ENCODE measurements at places on chromosomes 3 and 15.

GRCh38 chr3:188365184-188365583 is 211.2 kb downstream of the LPP start:
- no peak for DNase-seq

- DNase-seq, result no peak
Measured at GRCh38 chr3:123236902-123237301, 35.2 kb downstream of the SEC22A start.

DNA sequence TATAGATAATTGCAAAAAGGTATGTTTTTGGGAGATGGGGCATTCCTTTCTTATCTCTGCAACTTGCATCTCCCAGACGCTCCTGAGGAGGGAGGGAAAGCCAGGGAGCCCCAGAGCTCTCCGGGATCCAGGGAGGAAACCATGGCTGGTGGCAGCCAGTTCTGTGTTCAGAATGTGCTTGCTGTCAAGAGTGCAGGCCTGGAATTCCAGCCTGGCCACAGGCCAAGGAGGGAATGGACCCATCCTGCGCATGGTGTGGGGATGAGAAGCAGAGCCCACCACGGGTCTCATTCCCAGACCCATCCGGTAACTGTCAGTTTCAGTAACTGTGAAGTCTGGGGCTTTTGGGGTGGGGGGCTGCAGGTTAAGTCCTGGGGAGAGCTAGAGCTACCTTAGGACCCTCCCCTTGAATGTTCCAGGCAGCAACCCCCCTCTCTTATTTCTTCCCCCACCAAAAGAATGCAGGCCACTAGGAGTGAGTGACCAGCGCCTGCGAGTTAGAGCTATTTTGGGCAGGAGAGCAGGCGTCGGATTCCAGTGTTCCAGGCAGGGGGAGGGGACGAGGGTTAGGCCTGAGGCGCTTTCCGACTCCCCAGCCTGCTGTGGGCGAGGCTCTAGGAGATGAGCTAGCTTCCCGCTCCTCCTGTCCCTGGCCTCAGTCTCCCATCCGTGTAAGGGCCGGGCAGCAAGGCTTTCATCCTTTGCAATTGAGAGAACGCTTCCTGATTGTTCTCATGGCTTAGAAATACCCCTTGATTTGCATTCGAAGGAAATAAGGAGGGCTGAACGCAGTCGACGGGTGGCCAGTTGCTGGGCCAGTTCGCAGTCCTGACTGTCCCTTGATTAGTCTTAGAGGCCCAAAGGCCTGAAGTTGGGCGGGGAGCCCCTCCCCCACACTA is 781 bp upstream of the DAG1 start:
- no peak for DNase-seq

- no peak for DNase-seq
Measured at GRCh38 chr3:129605203-129605921, 1.1 kb downstream of the PLXND1 start.

GRCh38 chr3:143221446-143221845 is 101.9 kb downstream of the CHST2 start:
- DNase-seq, result no peak

- no peak for DNase-seq
Measured at GRCh38 chr3:144127014-144127413, 155.4 kb downstream of the DIPK2A start.

DNA sequence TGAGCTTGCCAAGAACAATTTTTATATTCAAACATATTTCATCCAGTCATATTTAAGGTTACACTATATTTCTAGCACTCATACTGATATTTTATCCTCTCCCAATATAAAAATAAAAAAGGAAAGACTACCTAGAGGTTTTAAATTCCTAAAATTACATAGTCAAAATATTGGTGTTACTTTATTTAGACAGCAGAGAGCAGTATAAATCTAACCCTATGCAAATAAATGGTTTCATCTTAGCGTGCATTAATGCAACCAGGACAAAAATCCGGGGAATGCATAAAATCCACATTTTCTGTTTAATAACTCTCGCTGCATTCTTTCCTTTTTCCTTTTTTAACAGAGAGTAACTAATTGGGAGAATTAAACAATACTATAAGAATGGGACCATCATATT is 1447.4 kb upstream of the ALCAM start:
- DNase-seq, result no peak

- no peak for DNase-seq
Measured at GRCh38 chr3:4744405-4745234, 234.6 kb upstream of the BHLHE40 start.

GRCh38 chr15:72174551-72175165 is 22.9 kb downstream of the GRAMD2A start:
- DNase-seq, result no peak

- DNase-seq, result no peak
Measured at GRCh38 chr3:160829486-160830009, 73.5 kb downstream of the PPM1L start.

DNA sequence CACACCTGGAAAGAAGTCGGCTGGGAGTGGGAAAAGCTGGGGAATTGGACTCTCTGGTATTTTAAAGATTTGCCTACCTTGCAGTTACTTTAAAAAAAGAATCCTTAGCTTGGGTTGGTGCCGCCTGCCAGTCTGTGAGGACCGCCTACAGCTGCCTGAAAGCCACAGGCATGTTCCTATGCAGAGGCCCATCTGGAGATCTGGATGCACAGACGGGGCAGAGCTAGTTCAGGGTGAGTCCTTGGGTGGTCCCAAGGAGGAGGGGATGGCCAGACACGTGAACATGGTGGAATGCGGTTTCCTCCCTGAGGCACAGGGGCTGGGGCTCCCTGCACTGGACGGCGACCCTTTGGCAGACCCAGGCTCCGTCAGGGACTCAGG is 113.2 kb upstream of the IQSEC1 start:
- DNase-seq, result no peak

- DNase-seq, result no peak
Measured at GRCh38 chr3:182487143-182487542, 306.2 kb upstream of the ATP11B start.

DNA sequence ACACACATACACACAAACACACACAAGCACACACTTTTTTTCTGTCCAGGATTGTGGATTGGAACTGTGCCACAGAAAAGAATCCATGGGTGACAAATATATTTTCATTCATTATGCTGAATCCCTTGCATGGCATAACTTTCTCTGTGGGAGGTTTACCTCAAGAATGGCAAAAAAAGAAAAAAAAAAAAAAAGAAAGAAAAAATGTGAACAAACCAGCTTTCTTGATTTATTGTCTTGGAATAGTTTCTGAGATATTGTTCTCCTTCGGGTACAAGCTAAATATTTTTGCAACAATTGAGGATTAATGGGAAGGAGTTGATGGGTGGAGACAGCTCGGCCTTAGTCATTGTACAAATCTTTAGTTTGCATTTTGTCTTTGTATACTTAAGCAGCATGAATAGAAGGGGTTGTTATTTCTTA is 153.1 kb downstream of the GMNC start:
- DNase-seq, result no peak

- DNase-seq, result no peak
Measured at GRCh38 chr3:111714305-111714704, 119.2 kb upstream of the ZBED2 start.

DNA sequence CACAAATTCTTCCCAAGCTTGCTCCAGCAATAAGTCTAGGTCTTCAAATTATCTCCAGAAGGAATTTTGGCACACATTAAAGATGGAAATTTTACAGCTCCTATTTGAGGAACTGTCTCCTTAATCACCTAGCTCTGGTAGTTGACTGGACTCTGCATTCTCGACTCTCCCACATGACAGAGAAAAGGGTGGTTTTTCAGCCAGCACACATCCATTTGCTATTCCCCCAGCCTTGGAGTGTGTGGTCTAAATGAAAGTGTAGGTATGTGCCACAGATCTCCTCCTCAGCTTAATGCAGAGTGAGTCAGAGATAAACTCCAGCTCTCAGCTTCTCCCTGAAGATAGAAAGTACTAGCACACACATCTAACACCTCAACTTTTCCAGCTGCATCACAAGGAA is 62.2 kb upstream of the ALCAM start:
- DNase-seq, result no peak

- DNase-seq, result no peak
Measured at GRCh38 chr3:56817646-56818045, 15.9 kb upstream of the ARHGEF3 start.

- no peak for DNase-seq
Measured at GRCh38 chr3:71050166-71050537, 533.4 kb downstream of the FOXP1 start.

- DNase-seq, result no peak
Measured at GRCh38 chr15:85571780-85572179, 191.4 kb downstream of the AKAP13 start.

GRCh38 chr3:152620395-152620794 is 214.5 kb upstream of the P2RY1 start:
- DNase-seq, result no peak

DNA sequence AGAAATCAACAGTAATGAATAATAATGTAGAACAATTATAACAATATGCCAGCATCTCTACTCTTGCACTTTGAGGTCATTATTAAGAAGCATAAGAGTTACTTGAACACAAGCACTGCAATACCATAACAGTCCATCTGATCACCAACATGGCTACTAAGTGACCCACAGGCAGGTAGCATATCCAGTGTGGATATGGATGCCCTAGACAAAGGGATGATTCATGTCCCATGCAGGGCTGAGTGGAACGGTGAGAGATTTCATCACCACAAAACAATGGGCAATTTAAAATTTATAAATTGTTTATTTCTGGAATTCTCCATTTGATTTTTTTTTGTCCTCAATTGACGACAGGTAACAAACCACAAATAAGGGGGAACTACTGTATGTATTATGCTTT is 107.7 kb upstream of the TSC22D2 start:
- DNase-seq, result no peak

DNA sequence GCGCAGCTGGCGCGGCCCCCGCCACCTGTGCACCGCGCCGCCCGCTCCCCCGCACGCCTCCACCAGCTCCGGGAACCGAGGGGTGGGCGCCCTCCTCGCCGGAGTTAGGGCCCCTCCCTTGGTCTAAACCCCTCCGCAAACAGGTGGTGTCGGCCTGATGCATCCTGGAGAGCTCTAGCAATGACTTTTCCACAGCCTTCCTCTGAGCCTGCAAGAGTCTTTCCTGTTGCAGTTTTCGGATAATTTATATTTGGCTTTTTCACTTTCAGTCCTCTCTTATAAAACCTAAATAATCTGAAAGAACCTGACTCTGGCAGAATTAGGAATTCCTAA is 334 bp upstream of the IGSF11 start:
- no peak for DNase-seq

GRCh38 chr3:52341123-52341522 is 25.0 kb downstream of the DNAH1 start:
- no peak for DNase-seq

DNA sequence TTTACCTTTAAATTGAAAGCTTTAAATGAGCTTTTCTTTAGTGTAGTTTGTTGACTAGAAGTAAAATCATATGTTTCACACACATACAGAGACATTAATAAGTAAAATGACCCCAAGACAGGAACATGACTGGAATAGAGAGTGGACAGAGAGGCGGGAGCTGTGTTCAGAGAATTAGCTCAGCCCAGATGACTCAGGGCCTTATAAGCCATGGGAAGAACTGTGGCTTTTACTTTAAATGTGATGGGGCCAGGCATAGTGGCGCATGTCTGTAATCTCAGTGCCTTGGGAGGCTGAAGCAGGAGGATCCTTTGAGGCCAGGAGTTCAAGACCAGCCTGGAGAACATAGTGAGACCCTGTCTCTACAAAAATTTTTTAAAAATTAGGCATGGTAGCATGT is 26.7 kb downstream of the SACM1L start:
- no peak for DNase-seq

DNA sequence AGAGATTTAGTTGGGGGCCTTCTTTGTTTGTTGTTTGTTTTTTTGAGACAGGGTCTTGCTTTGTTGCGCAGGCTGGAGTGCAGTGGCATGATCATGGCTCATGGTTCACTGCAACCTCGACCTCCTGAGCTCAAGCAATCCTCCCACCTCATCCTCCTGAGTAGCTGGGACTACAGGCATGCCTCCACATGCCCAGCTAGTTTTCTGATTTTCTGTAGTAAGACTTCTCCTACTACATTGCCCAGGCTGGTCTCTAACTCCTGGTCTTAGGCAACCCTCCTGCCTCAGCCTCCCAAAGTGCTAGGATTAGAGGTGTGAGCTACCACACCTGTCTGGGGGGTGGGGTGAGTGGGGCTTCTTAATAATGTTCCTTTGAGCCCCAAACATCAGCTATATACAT is 148.3 kb upstream of the ADAMTS9 start:
- DNase-seq, result no peak

- DNase-seq, result no peak
Measured at GRCh38 chr3:74267588-74268184, 346.8 kb downstream of the CNTN3 start.

DNA sequence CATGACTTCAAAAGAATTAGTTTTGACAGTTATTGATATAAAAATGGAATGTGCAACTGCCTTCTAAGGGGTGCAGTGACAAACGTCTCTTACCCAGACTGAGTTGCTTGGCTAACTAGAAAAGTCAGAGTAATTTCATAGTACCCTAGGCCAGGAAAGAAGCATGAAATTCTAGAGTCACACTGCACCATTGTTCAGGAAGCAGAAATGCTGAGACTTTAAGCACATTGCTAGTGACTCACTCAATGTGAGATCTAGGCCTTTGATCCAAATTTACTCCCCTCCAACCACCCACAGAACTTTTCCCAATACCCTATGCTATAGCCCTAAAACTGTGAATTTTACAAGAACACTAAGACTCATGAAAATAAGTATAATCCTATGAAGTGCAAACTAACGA is 110.8 kb downstream of the DUT start:
- DNase-seq, result no peak

DNA sequence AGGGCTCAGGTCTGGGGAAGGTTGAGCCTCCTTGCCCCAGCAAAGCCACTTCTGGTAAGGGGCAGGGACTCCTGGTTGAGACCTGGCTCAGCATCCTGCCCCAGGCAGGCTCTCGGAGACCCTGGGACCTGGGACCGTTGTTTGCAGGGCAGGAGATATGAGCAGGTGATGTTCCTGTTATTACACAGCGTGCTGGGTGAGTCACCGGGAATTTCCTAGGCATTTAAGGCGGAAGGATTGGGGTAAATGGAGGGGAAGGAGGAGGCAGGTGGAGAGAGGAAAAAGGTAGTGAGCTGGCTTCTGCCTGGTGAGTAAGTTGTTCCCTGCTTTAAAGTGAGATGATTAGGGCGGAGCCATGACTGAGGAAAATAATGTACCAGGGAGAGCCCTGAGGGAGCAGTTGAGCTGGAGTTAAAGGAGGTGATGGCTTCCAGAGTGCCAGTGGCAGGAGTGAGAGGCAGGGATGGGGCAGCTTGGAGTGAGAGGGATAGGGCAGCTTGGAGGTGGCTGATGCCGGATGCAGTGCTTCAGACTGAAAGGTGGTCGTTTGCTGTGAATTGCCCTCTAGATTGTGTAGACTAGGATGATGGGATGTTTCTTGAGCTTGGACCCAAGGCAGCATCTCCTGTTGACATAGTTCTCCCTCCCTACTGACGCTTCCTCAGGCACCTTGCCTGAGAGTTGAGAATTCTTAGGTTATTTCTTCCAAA is 79.4 kb downstream of the AAGAB start:
- no peak for DNase-seq

DNA sequence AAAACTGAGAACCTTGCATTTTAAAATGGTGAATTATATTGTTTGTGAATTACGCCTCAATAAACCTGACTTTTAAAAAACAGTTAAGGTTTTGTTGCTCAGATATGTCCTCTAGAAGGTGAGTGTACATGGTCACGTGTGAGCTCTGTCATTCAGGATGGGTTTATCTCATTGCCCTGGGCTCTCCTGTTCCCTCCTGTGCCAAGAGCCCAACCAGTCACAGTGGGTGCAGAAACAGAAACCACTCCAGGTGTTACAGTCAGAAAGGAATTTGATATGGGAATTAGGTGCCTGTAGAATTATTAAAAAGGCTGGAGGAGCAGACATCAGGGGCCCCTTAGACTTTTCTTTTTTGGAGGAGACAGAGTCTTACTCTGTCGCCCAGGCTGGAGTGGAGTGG is 196.4 kb downstream of the STT3B start:
- DNase-seq, result no peak
